ENCODE measurements at places on chromosomes 5 and 9. TPM values are rescaled to one million over a fixed set of nuclear protein-coding genes. Genes with fewer than 3 reads are reported as not detected.

- no peaks in the 10 kb centered on the region for H3K27me3 ChIP-seq
- H3K4me1 ChIP-seq = peaks cover 45% of the 10 kb centered on the region
- no peak overlapping the region for H3K4me3 ChIP-seq
- H3K36me3 ChIP-seq = peaks cover 15% of the 10 kb centered on the region
- H3K27ac ChIP-seq = no peak overlapping the region
Measured at GRCh38 chr5:150758203-150758530, 650 bp downstream of the DCTN4 start.

GRCh38 chr5:147482706-147483180, 27.1 kb downstream of the DPYSL3 start:
- H3K27ac ChIP-seq = no peak overlapping the region
- H3K27me3 ChIP-seq = peaks cover 8% of the 10 kb centered on the region
- no peak overlapping the region for H3K4me3 ChIP-seq
- no peaks in the 10 kb centered on the region for H3K36me3 ChIP-seq
- DNase-seq = no peak

DNA sequence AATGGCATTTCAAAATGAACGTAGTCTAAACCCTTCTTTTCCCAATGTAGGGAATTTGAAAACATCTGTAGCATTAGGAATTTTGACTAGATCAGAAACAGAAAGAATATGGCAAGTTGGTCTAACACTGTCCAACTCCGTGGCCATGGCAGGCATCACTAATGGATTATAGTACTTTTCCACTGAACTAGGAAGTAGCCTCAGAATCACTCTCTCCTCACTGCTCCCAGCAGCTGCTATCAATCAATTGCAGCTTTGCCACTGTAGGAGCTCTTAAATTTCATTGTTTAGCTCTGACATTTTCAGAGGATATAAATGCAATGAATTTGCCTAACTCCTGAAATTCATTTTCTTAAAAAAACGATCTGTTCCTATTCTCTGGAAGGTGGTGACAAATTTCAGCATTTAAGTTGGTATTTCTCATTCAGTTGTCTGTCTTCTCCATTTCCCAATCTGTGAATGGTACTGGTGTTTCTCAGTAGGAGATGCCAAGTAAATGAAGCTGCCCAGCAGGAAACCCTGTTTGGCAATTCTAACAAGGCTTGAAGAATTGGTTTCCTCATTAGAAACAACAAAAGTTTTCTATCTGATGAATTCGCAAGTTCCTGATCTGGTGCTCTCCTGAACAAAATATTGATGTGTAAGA, 64.7 kb downstream of the TLR4 start:
- H3K36me3 ChIP-seq = peaks cover 2% of the 10 kb centered on the region
- DNase-seq = no peak
- no peak overlapping the region for H3K27ac ChIP-seq
- peaks cover 29% of the 10 kb centered on the region for H3K27me3 ChIP-seq
- H3K4me1 ChIP-seq = no peaks in the 10 kb centered on the region
- H3K4me3 ChIP-seq = no peak overlapping the region

The HMGCS1 gene
- total RNA-seq = 81.5 TPM

The TNFSF15 gene
- 0.26 TPM for total RNA-seq

The ADCY2 gene
- total RNA-seq = not detected

DNA sequence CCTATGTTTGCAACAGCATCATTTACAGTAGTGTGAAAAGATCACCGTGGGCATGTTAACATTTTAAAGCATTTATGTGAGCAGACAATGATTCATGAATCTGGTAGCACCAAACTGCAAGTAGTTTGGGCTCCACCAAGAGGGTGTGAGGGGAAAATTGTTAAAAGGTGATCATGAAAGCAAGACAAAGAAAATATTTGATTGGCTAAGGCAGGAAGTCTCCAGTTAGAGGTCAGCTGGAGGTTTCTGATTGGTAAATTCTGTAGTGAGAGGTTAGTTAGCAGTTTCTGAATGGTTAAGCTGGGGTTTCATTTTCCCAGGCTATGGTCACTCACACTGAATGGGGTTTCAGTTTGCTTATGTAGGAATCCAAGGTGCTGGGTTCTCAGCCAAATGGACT, 13.5 kb upstream of the DRD1 start:
- no peaks in the 10 kb centered on the region for H3K36me3 ChIP-seq
- H3K27ac ChIP-seq = no peak overlapping the region
- DNase-seq = no peak
- H3K27me3 ChIP-seq = peaks cover 35% of the 10 kb centered on the region

The ACTBL2 gene
- total RNA-seq = not detected

DNA sequence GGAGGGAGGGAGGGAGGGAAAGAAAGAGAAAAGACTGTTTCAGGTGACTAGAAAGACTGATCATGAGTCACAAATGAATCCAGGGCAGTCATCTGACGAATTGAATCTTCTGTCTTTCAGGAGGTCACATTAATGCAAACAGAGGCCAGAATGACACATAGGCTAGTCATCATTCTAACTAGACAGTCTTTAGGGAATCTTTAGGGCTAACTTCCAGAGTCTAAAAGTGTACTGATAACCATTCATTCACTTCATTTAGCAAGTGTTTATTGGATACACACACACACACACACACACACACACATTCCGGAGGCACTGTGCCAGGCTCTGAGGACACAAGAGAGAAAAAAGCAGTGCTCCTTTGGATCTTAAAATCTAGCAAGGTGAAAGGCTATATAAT, 156.7 kb downstream of the EBF1 start:
- no peak overlapping the region for H3K4me3 ChIP-seq
- no peak overlapping the region for H3K27ac ChIP-seq
- no peaks in the 10 kb centered on the region for H3K36me3 ChIP-seq
- H3K4me1 ChIP-seq = no peaks in the 10 kb centered on the region
- DNase-seq = no peak

DNA sequence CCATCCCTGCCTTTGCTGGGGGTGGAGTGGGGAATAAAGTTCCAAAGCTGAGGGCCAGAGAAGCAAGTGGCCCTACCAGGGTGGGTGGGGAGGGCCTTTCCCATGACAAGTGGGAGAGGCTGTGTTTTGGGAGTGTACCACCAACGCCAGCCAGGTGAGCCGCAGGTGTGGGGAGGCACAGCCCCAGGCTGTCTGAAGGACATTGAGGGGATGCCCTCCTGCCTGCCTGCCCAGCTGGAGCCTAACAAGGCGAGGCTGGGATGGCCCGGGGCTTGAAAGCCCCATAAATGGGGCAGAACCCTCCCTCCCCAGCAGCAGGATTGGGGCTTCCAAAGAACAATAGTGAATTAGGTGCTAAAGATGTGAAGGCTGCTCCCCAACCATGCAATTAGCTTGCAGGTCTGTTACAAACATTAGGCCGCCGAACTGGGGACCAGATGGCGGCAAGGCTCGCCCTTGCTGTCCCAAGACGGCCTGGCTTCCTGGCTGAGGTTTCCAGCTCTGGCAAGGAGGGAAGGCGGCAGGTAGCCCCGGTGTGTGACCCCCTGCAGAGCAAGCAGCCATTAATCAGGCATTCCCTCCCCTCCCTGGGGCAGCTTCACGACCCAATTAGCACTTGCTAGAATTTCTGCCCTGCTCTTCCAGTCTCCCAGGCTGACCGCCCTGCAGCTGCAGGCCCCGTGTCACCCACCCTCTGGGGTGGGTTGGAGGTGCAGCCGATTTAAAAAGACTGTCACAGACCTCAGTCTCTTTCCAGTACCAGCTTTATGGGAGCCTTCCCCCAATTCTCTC, 42.9 kb downstream of the FGF18 start:
- H3K4me3 ChIP-seq = no peak overlapping the region
- no peak for DNase-seq
- H3K4me1 ChIP-seq = no peaks in the 10 kb centered on the region
- H3K36me3 ChIP-seq = no peaks in the 10 kb centered on the region
- H3K27me3 ChIP-seq = peaks cover 26% of the 10 kb centered on the region

DNA sequence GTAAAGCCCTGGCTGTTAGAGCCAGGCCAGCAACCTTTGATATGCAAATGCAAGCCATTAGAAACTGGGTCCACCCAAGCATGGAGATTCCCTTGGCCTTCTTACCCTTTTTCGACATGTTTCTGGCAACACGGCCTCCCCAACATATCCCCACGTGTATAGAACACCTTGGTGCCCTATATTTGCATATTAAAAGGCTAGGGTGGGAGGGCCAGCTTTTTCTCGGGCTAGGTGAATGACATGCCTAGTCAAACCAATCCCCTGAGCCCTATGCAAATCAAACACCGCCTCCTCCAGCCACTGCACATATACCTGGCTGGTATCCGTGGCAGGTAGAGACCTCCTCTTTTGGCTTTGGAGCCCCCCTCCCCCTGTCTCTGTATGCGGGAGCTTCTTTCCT, 55.6 kb upstream of the ZFR start:
- H3K36me3 ChIP-seq = no peaks in the 10 kb centered on the region
- DNase-seq = no peak
- H3K4me3 ChIP-seq = no peak overlapping the region
- peaks cover 27% of the 10 kb centered on the region for H3K4me1 ChIP-seq
- H3K27ac ChIP-seq = no peak overlapping the region
- peaks cover 8% of the 10 kb centered on the region for H3K27me3 ChIP-seq
